ENCODE measurements at places on chromosomes 3 and 15. TPM values are rescaled to one million over a fixed set of nuclear protein-coding genes. Genes with fewer than 3 reads are reported as not detected.
A peak's percentile ranks its signal among the peaks of the same experiment; 100 is the strongest.

Gene KLHL40
- not detected for total RNA-seq

Gene SYNPR
- not detected for total RNA-seq

- H3K27ac ChIP-seq = no peak overlapping the region
- no peak overlapping the region for H3K4me3 ChIP-seq
- H3K27me3 ChIP-seq = no peaks in the 10 kb centered on the region
- H3K36me3 ChIP-seq = no peaks in the 10 kb centered on the region
Measured at GRCh38 chr3:165521131-165521871, 315.9 kb downstream of the BCHE start.

Gene REC114
- not detected for total RNA-seq

- no peak overlapping the region for H3K27ac ChIP-seq
- DNase-seq = no peak
- H3K4me3 ChIP-seq = no peak overlapping the region
- H3K4me1 ChIP-seq = peaks cover 2% of the 10 kb centered on the region
- H3K36me3 ChIP-seq = peaks cover 13% of the 10 kb centered on the region
Measured at GRCh38 chr3:66256806-66257205, 36.0 kb downstream of the SLC25A26 start.

Gene HDC
- total RNA-seq = 0.18 TPM

Gene ECE2
- total RNA-seq = not detected

GRCh38 chr3:101867511-101867910 is 18.2 kb downstream of the NFKBIZ start:
- peaks cover 13% of the 10 kb centered on the region for H3K4me1 ChIP-seq
- H3K4me3 ChIP-seq = no peak overlapping the region
- no peaks in the 10 kb centered on the region for H3K27me3 ChIP-seq
- H3K36me3 ChIP-seq = peaks cover 4% of the 10 kb centered on the region
- DNase-seq = no peak

DNA sequence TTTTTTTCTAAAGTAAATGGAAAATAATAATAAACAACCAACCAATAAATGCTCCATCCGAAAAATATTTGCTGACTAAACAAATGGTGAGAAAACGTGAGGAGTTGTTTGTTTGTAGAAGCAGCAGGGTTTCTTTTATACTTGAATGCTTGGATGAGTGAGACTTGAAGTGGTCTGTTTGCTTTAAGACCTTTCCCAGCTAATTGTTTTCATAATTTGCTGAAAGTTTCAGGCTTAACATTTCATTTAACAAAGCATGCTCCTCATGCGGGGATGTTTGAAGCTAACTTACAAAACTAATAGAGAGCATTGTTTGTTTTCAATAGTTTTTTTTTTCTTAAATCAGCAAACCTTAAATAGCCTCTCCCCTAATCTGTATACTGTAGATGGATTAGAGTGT is 484.6 kb downstream of the ROBO2 start:
- H3K4me3 ChIP-seq = no peak overlapping the region
- no peaks in the 10 kb centered on the region for H3K36me3 ChIP-seq
- no peaks in the 10 kb centered on the region for H3K27me3 ChIP-seq
- DNase-seq = no peak
- no peaks in the 10 kb centered on the region for H3K4me1 ChIP-seq

- H3K36me3 ChIP-seq = no peaks in the 10 kb centered on the region
- H3K4me1 ChIP-seq = no peaks in the 10 kb centered on the region
- H3K4me3 ChIP-seq = no peak overlapping the region
- peaks cover 11% of the 10 kb centered on the region for H3K27me3 ChIP-seq
Measured at GRCh38 chr3:136044980-136045745, 79.6 kb downstream of the PPP2R3A start.

GRCh38 chr3:47283591-47284364 is 1.0 kb downstream of the KLHL18 start:
- H3K4me3 ChIP-seq = peak overlapping the region; percentile 95
- peak overlapping the region; percentile 99 for H3K27ac ChIP-seq
- H3K36me3 ChIP-seq = peaks cover 18% of the 10 kb centered on the region
- peak; percentile 63 for DNase-seq
- peaks cover 31% of the 10 kb centered on the region for H3K4me1 ChIP-seq

Gene FRMD4B
- total RNA-seq = 8.3 TPM

- H3K27me3 ChIP-seq = peaks cover 8% of the 10 kb centered on the region
- no peak overlapping the region for H3K27ac ChIP-seq
- no peaks in the 10 kb centered on the region for H3K36me3 ChIP-seq
- H3K4me1 ChIP-seq = no peaks in the 10 kb centered on the region
- H3K4me3 ChIP-seq = no peak overlapping the region
- DNase-seq = no peak
Measured at GRCh38 chr15:88238618-88239430, 17.7 kb downstream of the NTRK3 start.

DNA sequence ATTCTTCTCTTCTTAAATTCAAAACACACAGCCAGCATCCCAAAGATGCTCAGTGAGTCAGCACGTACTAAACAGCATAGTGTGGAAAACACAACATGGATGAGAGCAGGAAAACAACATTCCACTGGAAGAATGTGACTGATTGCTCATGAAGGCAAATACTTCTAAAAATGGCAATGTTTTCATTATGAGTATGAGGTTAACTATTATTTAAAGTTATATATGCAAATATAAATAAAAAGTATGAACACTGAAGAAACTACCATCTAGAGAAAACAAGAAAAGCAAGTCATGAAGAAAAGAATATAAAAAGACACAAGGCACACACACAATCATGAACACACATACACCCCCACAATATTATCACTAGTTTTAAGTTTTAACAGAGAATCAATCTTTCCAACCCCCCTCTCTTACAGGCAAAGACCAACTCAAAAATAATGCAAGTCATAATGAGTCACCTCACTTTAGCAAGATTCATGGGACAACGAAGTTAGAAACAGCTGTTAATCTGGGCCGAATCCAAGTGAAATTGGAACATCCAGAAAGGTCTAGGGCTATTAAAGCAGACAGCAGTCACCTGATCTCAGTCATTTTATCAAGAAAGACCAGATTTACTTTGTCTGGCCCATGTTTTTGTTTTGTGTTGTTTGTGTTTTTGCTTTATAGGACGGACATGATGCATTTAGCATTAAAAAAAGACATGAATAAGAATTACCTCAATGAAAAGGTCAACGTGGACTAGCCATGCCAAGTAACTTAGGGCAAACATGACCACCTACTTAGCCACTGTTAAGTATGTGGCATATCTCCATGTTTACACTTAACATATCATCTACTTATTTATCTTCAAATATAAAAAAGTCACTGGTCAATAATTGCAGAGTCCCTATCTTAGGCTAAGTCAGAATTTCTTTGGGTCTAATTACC is 18.1 kb downstream of the GBE1 start:
- H3K4me3 ChIP-seq = no peak overlapping the region
- H3K36me3 ChIP-seq = peaks cover 13% of the 10 kb centered on the region
- peaks cover 7% of the 10 kb centered on the region for H3K4me1 ChIP-seq
- no peak overlapping the region for H3K27ac ChIP-seq
- no peak for DNase-seq
- no peaks in the 10 kb centered on the region for H3K27me3 ChIP-seq

DNA sequence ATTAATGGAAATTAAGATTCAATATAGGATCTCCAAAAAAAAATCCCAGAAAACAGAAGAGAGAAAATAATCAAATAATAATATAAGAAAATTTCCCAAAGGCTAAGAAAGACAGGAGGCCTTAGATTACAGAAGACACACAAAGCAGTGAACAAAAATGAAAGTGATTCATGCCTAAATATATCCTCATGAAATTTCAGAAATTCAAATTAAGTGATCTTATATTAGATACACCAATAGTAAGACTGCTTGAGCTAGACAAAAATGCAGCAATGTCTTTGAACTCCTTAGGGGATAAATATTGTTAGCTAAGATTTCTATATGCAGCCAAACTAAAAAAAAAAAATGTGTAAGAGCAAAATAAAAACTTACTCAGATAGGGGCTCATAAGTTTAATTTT is 44.6 kb upstream of the ARPP21 start:
- H3K4me3 ChIP-seq = no peak overlapping the region
- no peaks in the 10 kb centered on the region for H3K27me3 ChIP-seq
- no peaks in the 10 kb centered on the region for H3K4me1 ChIP-seq
- no peak overlapping the region for H3K27ac ChIP-seq
- no peaks in the 10 kb centered on the region for H3K36me3 ChIP-seq

- H3K27me3 ChIP-seq = no peaks in the 10 kb centered on the region
- H3K4me3 ChIP-seq = no peak overlapping the region
- DNase-seq = no peak
- H3K36me3 ChIP-seq = no peaks in the 10 kb centered on the region
- no peak overlapping the region for H3K27ac ChIP-seq
Measured at GRCh38 chr3:112894258-112894657, 47.6 kb upstream of the CD200R1L start.

DNA sequence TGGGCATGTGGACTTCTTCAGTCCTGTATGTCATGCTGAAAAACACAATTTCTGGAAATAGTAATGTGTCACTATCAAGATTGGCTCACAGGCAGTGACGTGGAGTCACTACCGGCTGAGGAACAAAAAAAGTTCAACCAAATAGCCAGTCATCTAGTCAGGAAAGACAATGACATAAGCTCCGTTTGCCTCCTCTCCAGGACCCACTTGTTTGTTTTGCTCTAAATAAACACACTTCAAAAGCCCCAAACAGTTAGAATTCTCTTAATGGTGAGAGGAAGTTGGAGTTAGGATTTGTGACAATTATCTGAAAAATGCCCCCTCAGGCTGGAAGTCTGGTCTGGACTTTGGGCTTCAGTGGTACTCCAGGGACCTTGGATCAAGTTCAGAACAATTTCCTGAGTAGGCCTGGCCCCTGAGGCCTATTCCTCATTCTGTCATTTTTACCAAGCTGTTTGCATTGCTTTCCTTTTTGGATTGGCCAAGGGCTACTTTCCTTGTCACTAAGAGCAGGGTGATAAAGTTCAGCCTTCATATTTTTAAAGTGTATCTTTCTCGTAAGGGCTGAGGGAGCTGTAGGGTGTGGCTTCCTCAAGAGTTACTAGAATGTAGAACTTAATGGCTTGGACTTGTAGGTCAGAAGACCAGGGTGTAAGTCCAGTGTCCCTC is 98.9 kb downstream of the EOMES start:
- no peak overlapping the region for H3K27ac ChIP-seq
- H3K4me3 ChIP-seq = no peak overlapping the region
- no peaks in the 10 kb centered on the region for H3K27me3 ChIP-seq
- no peaks in the 10 kb centered on the region for H3K36me3 ChIP-seq
- no peak for DNase-seq

DNA sequence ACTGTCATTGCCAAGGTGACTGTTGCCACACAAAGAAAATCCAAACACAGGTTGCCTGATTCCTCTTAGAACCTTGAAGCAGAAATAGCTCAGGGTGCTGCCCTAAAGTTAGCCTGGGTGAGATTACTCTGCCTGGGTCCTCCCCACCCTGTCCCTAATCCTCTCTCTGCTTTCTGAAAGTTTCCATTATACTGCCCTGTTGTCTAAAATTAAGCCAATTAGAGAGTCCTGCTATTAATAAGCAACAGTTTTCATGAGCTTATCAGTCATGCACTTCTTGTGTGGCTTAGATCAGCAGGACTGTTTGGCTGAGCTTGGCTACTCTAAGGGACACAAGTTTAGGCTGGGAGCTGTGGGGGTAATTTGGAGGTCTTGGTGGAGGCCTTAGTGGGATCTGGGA is 334.7 kb upstream of the LRRFIP2 start:
- no peak overlapping the region for H3K27ac ChIP-seq
- no peaks in the 10 kb centered on the region for H3K36me3 ChIP-seq
- no peak for DNase-seq
- no peak overlapping the region for H3K4me3 ChIP-seq
- peaks cover 17% of the 10 kb centered on the region for H3K27me3 ChIP-seq

GRCh38 chr3:8539419-8539818 is 37.8 kb downstream of the LMCD1 start:
- H3K4me1 ChIP-seq = no peaks in the 10 kb centered on the region
- DNase-seq = no peak
- H3K27ac ChIP-seq = no peak overlapping the region

All from activated CD4-positive, alpha-beta T cell treated with anti-CD3 and anti-CD28 coated beads for 36 hours (primary cell).